ENCODE measurements at places on chromosomes 5 and 9.

GRCh38 chr9:96242811-96243210 lies 59.2 kb downstream of the HSD17B3 start:
- no peak for DNase-seq

DNA sequence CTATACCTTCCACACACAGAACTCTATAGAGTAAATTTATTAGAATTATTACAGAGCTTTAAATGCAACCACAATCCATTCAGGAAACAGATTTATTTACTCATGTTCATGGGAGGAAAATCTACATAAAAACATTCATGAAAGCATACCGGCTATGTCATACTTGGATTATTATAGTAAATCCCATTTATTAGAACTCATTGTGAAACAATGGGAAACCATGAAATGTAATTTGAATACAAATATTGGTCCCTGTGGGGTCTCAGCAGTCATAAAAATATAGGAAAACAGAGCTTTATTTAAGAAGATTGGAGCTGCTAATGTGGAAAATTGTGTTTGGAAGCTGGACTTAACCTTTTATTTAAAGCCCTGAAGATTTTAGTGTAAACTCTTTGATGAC lies 80.7 kb downstream of the HAPLN1 start:
- no peak for DNase-seq

- no peak for DNase-seq
These were observed 775.4 kb downstream of the MTRR start for GRCh38 chr5:8644377-8644776.

GRCh38 chr9:96585426-96585825 lies 34.2 kb downstream of the CDC14B start:
- no peak for DNase-seq

DNA sequence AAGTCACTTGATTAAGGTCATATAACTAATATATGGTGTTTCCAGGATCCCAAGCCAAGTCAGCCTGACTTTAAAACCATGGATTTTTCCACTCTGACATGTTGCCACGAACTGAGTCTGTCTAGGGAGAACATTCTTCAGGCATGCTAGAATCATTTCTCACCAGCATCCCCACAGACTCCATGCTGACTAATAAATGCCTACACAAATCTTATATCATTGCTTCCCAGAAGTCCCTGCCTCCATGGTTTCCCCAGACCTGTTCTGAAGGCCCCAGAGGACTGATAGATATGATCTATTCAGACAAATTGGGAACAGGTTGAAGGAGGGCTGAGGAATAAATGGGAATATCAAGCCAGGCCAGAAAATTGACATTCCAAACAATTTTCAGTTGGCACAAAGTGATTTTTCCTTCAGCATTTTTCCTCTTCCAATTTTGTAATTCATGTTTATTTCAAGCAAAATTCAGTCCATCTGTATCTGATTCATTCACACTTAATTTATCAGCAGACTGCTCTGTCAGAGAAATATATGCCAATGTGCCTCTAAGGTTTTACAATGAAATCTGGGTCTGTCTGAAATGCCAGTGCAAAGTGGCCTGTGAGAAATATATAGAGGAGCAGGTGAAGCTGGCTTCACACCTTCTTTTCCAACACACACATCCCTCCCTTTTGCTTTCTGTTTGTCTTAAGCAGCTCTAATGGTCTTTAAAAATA lies 413.6 kb upstream of the TNC start:
- no peak for DNase-seq

Measured in stimulated activated CD4-positive, alpha-beta T cell treated with anti-CD3 and anti-CD28 coated beads, TNF-alpha, amount 100 ng/mL, for 1 hour (primary cell).